Dermis microvascular lymphatic vessel endothelial cell (primary cell): ENCODE measurements at places on chromosomes 3 and 15. TPM values are rescaled to one million over a fixed set of nuclear protein-coding genes. Genes with fewer than 3 reads are reported as not detected.
A peak's percentile ranks its signal among the peaks of the same experiment; 100 is the strongest.

Gene PLA2G4B
- 0.13 and 1.0 TPM in 2 replicates for total RNA-seq

Gene CCR2
- not detected in 2 replicates for total RNA-seq

Gene APOD
- 12.9 and 14.5 TPM in 2 replicates for total RNA-seq

Gene IL16
- 2.4 and 2.7 TPM in 2 replicates for total RNA-seq

Gene IL17RE
- total RNA-seq: 0.13 TPM in 2 replicates

Gene SV2B
- 0.64 and 2.0 TPM in 2 replicates for total RNA-seq

- DNase-seq: no peak
Measured at GRCh38 chr3:54067055-54067698, 55.2 kb upstream of the CACNA2D3 start.

GRCh38 chr3:167851749-167852148, 116.2 kb downstream of the SERPINI1 start:
- no peak for DNase-seq

DNA sequence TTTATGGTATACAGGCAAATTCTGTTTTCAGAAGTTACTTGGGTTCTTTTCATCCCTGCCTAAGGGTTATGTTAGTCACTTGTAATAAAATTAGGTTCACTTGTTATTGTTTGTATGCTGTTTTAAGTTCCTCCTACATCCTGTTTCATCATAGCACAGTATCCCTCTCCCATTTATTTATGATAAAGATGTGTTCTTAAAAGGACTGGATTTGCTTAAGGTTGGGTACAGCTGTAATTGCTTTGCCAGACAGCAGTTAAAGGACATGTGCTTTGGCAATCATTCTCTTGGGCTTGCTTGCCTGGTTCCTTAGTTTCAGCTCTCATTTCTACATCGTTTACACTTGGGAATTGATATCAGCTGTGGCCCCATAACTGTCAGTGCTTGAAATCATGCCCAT, 11.7 kb downstream of the ATP2C1 start:
- no peak for DNase-seq

DNA sequence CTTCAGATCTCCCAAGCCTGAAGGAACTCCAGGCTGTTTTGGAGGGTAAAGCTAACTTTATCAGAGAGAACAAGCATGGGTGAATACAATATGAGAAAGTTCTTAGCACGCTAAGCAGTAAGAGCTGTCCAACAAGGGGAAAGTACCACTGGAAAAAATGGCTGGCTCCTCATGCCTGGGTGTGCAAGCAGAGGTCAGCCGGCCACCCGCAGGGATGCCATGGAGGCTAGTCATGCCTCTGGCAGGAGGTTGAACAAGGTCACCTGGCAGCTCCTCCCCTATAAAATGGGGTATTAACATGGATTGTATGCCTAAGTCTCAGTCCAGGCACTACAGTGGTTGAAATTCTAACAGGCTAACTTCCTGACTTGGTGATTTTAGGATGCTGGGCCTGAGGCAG, 75.4 kb upstream of the SLC6A1 start:
- DNase-seq: no peak

- DNase-seq: peak; percentile 64
Measured at GRCh38 chr3:138219255-138219654, 32.2 kb downstream of the ARMC8 start.

GRCh38 chr3:170738766-170739165, 131.2 kb downstream of the RPL22L1 start:
- no peak for DNase-seq

- no peak for DNase-seq
Measured at GRCh38 chr15:64901914-64902313, 9.8 kb upstream of the ANKDD1A start.

DNA sequence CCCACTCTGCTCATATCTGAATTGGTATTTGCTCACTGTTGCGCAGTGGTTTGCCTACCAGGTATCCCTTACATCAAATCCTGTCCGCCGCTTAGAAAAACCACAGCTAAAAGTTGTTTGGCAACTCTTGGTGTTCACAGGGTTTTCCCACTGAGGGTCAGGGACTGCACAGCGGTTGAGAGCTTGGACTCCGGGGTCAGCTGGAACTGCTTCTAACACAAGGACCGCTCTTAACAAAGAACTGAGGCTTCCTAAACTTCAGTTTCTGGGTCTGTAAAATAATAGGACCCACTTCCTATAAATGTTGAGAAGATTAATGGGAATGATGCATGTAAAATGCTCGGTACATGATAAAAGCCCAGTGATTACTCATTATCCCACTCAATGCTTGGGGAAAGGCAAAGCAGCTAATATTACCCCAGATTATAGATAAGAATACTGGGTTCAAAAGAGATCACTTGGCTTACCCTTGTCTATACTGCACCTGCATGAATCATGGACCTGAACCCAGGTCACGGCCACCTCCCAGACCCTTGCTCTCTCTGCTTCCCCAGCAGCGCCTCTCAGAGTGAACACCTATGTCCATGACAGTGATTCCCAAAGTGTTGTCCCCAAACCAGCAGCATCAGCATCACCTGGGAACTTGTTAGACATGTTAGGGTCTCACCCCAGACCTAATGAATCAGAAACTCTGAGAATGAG, 36.1 kb downstream of the LIPC start:
- DNase-seq: no peak
